ENCODE measurements at places on chromosomes 13 and 19. TPM values are rescaled to one million over a fixed set of nuclear protein-coding genes. Genes with fewer than 3 reads are reported as not detected.

Gene ERVK3-1
- total RNA-seq = 37.3 TPM

DNA sequence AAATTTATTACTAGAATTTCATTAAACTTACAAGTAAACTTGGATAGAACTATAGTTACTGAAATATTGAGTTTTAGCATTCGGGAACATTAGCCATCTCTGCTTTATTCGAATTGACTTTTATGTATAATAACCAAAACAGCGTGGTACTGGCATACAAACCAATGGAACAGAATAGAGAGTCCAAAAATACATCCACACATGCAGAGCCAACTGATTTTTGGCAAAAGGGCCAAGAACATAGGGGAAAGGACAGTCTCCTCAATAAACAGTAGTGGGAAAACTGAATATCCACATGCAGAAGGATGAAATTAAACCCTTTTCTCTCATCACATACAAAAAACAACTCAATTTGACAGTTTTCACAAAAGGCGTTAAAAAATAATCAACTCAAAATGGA, 84.3 kb downstream of the EPSTI1 start:
- no peak for DNase-seq

DNA sequence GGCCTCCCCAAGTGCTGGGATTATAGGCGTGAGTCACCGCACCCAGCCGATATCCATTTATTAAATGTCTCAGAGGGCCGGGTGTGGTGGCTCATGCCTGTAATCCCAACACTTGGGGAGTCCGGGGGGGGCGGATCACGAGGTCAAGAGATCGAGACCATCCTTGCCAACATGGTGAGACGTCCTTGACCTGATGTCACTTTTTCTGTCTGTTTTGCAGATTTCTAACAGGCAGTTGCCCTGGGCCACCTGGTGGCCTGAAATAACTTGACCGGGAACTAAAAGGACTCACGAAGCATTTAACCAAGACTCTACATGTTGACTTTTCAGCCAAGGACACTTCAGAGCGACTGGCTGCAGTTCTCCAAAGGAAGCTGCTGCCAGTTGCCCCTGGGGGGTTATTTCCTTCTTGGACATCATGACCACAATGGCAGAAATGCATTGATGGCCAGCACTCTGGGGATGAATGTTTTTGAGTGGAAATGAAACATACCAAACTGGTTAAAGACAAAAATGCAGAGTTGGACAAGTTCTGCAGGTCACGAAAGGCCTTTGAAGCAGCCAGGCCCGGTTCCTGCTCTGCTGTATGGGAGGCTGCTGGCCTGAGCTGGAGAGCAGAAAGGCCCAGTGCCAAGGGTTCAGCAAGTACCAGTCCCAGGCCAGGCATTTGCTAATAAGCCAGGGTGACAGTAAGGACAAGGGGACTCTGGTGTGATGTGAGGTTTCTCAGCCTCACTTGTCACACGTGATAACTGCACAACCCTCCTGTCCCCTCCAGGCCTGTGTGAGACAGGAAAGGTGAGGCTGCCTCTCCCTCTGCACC, 8.3 kb downstream of the ZNF837 start:
- DNase-seq = no peak

DNA sequence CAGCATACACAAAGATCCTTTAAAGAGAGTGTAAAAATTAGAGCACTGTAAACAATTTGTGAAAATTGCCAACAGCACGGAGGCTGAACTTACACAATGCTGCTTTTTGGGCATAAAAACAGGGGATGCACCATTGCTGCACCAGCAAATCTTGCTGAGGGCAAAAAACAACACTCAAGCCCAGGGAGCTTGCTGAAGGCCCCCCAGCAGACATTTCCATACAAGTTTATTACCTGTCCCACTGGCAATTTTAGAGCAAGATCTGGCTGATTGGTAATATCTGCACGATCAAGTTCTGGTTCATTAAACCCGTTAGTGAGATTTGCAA, 34.3 kb downstream of the AMER2 start:
- DNase-seq = no peak

Gene PEAK3
- 0.05 TPM for total RNA-seq

GRCh38 chr19:35000338-35000646, 169 bp downstream of the GRAMD1A start:
- no peak for DNase-seq

Gene VMAC
- total RNA-seq = 6.6 TPM

DNA sequence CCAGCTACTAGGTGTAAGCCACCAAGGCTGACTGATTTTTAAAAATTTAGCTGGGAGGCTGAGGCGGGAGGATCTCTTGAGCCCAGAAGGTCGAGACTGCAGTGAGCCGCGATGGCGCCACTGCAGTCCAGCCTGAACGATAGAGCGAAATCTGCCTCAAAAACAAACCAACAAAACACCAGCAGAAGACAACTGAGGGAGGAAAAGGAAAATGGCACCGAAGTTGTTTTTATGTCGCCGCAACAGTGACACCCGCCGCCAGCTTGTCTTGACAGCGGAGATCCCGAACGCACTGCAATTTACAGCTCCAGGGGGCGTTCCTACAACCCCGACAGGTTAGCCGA, 298 bp upstream of the FAM98C start:
- no peak for DNase-seq

Measured in renal cortical epithelial cell (primary cell).